ENCODE measurements at places on chromosomes 12 and 14. TPM values are rescaled to one million over a fixed set of nuclear protein-coding genes. Genes with fewer than 3 reads are reported as not detected.
A peak's percentile ranks its signal among the peaks of the same experiment; 100 is the strongest.

Gene CISTR
- not detected for total RNA-seq

Gene PRIM1
- 11.3 TPM for total RNA-seq

Gene PAN2
- total RNA-seq, result 101 TPM

Gene NFE2
- total RNA-seq, result not detected

Gene CELA1
- total RNA-seq, result not detected

Gene PZP
- total RNA-seq, result not detected

DNA sequence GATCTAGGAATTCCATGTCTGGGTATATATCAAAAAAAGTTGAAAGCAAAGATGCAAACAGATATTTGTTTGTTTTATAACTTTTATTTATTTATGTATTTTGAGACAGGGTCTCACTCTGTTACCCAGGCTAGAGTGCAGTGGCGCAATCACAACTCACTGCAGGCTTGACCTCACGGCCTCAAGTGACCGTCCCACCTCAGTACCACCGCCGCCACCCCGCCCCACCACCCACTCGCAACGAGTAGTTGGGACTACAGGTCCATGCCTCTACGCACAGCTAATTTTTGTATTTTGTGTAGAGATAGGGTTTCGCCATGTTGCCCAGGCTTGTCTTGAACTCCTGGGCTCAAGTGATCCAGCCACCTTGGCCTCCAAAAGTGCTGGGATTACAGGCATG is 66.5 kb upstream of the KTN1 start:
- DNase-seq, result no peak

- no peak for DNase-seq
Measured at GRCh38 chr14:91284146-91284790, 39.8 kb upstream of the GPR68 start.

DNA sequence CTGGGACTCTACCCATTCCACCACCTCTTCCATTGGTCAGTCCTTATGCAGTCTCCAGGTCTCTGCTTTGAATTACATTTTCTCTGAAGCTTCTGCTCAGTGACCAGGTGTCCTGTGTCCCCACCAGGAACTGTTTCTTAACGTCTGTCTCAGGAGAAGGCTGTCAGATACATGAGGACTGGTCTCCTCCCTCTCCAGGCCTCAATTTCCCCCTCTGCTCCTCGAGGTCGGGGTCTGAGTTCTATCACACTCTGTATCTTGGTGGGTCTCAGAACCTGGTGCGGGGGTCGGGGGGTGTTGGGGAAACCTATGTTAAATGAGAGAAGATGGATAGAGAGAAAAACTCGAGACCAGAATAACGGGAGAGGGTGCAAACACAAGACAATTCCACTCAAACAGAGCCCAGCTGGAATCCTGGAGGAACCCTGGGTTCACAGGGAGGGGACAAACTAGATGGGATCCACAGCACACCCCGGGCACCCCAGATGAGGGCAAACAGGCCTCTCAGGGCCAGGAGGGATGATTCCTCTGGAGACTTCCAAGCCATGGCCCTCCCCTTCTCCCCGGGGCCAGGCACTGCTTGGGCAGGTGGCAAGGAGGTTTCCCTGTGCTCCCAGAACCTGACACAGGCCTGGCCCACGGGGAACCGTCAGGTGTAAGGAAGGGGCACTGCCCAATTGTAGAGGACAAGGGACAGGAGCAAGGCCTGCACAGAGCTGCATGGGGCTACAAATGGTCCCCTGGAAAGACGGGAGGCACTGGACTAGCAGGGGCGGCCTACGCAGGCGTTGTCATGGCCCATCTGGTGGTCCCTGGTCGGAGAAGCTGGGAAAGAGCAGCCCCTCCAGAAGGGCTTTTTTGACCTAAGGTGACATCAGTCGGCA is 313.2 kb upstream of the DIO3 start:
- DNase-seq, result no peak

DNA sequence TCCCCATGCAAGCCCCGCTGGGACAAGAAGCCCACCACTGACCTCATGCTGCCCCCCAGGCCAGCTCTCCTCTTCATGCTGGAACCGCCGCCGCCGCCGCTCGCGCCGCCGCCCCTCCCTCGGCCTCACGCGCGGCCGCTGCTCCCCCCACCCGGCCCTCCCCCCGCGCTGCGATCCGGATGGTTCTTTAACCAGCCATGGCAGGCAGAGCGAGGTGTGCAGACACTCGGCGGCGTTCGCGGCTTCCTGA is at the start of gene DCAF5:
TSS of gene DCAF5 (minus strand) at position 218 of the 250 bp plus-strand sequence. CDS start at position 77, 141 bp downstream.
- DNase-seq, result peak; percentile 91

- no peak for DNase-seq
Measured at GRCh38 chr14:100122481-100123223, 36.8 kb downstream of the DEGS2 start.

DNA sequence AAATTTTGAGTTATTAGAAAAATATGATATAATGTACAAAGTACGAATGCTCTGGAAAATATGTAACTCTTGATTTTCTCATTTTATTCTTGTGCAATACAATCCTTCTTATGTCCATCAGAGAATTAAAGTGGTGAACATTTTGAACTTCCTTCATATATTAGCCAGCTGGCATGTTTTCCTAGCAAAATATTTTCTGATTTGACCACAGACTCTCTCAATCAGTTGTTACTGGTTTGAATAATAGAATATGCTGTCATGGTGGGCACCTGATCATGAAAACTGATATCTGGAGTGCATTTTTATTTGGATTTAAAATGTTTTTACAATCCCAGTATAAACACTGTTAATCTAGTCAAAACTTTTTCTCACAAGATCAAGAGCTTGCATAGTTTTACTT is 24.2 kb downstream of the PARPBP start:
- no peak for DNase-seq

DNA sequence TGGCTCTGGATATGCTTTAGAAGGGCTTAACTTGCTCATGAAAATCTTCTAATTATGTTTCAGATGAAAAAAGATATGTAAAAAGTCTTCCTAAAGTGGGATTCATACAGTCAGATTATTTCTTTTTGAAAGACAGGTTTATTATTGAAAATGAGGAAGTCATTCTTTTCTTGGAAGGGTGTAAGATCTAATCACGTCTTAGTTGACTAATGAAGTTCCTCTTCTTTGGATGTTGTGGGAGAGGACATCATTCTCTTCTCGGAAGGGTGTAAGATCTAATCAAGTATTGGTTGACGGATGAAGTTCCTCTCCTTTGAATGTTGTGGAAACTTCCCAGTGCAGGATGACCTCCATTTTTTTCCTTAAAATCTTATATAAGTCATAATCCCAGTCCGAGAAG is 74.9 kb downstream of the ALG10 start:
- no peak for DNase-seq

DNA sequence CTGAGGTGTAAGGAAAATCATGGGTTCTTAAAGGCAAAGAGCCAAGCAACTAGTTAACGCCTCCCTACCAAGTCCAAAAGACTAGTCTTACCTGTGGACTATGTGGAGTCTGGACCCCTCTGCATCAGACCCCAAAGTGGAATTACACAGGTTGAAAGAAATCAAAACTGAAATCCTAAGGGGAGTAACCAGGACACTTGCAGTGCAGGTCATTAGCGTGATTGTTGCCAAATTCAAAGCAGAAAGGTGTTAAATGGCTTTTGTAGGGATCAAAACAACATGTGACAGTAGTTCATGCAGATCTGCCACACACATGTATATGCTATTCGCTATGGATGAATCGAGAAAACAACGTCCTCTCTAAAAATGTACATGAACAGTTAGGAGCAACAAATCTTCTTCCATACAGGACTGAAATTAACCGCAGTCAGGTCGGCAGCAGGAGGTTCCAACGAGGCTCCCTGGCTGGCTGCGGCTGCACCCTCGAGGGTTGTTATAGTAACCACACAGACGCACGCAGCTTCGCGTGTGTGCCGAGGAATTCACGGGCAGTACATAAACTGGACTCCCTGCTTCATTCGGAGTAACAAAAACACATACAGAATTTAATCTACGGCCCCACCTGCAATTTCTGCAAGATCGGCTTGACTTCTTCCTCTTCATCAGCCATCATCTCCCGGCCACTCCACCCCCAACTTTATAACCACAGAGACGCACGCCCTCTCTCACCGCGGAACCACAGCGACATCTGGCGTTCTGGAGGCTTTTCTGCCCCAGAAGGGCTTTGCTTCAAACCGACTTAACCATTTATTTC is at the start of gene TTC5:
TSS of gene TTC5 (minus strand) at position 687 of the 814 bp plus-strand sequence. CDS start at position 673, 14 bp downstream.
- peak; percentile 90 for DNase-seq

DNA sequence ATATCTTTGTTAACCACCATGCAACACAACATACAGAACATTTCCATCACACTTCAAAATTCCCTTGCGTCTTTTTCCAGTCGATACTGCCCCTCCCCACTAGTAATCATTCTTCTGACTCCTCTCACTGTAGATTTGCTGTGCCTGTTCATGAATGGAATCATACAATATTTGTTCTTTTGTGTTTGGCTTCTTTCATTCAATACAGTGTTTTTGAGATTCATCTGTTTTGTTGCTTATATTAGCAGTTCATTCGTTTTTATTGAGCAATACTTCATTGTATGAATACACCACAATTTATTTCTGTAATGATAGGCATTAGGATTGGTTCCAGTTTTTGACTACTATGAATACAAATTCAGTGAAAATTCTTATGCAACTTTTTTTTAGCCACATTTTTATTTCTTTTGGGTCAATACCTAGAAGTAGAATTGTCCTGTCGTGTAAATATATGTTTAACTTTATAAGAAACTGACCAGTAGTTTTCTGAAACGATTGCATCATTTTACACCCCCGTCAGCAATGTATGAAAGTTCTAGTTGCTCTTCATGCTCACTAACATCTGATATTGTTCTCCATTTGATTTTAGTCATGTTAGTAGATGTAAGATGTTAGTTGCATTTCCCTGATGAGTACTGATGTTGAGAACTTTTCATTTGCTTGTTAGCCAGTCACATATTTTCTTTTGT is 127.5 kb downstream of the TGFB3 start:
- no peak for DNase-seq

- no peak for DNase-seq
Measured at GRCh38 chr14:50823762-50824636, 7.0 kb downstream of the NIN start.

DNA sequence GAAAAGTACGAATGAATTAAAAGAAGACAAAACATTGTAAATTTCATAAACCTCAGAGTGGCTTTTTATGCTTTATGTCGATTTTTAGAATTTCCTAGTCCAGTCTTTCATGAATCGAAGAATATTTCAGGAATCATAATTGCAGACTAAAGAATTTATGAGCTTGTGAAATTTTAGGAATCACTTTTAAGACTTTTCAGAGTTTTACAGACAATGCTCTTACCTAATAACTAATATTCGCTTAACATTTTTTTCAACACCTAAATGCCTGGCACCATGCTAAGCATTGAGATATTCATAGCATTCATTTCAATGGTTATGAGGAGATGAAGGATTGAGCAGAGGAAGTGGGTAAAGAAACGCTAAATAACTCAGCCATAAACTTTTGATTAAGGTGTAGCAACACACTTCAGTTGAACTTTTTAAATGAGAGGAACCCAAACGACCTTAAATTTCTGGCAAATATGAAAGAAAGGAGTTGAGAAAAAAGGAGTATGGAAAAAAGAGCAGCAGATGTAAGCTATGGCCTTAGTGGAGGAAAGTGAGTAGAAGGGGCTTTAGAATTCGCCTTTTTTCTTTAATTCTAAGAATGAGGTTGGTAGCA is 739 bp upstream of the USP44 start:
- DNase-seq, result no peak

DNA sequence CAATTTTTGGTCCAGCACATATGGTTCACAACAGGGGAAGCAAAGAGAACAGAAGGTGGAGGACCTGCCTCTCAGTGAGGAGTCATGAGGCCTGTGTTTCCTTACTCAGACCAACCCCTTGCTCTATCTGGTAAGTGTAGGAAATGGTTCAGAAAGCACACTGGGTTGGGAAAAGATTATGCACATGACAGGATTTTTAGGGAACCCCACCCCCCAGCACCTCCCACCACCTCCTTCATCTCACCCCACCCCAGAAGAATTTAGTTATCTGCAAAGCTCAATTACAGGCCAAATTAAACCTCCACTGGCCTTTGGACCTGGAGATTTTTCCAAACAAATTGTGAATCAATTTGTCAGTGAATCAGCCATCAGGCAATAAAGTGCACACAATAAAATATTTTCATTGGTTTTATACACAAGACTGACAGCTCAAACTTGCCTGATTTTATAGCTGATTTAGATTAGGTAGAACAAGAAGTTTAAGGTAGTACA is 132.8 kb downstream of the DACT1 start:
- DNase-seq, result no peak

- no peak for DNase-seq
Measured at GRCh38 chr12:74988156-74988555, 221.5 kb downstream of the KCNC2 start.

GRCh38 chr14:53384536-53384935 is 231.4 kb upstream of the DDHD1 start:
- no peak for DNase-seq

DNA sequence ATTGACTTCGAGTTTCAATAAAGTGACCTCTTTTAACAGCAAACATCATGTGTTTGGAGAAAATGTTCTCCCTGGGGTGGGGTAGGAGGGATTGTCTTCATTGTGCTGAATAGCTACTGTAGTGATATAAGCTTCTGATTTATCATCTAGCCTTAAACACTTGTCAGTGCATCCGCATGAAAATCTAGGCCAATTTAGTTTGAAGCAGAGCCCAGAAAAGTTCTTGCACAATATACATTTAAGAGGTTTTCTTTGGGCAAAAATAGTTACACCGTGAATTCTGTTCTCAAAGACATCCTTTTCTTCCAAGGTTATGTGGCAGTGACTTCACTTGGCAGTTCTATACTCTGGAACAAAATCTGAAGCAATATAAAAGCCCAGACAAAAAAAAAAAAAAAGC is 136.0 kb upstream of the IFNG-AS1 start:
- DNase-seq, result no peak

DNA sequence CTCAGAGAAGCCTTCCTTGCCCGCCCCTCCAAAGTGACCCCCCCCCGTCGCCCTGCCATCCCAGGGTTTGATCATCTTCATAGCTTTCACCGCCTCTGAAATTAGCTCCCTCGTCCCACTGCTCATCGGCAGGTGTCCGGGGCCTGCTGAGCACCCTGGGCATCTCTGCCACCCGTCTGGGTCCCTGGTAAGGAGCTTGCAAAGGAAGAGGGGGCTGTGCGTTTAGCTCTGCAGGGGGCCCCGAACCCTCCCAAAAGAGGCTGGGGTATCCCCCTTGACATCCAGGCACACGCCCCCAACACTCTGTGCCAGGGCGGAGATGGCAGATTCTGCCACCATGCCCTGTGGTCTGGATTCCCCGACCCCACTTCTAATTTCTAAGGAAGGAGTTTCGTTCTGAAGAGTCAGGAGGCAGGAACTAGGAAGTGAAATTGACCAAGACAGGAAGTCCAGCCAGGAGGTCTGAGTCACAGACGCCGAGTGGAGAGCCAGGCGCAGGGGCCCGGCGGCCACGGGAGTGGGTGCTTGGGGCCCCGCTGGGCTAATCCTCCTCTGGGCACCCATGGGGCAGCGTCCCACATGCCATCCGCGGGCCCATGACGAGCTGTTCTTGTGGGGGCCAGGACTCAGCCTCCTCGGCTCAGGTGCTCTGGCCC is 95.7 kb downstream of the RFLNA start:
- DNase-seq, result no peak

GRCh38 chr14:21617614-21618013 is 17.1 kb downstream of the OR10G2 start:
- no peak for DNase-seq

Measured in glutamatergic neuron (in vitro differentiated cells).